ENCODE measurements at places on chromosomes 6 and 20.

DNA sequence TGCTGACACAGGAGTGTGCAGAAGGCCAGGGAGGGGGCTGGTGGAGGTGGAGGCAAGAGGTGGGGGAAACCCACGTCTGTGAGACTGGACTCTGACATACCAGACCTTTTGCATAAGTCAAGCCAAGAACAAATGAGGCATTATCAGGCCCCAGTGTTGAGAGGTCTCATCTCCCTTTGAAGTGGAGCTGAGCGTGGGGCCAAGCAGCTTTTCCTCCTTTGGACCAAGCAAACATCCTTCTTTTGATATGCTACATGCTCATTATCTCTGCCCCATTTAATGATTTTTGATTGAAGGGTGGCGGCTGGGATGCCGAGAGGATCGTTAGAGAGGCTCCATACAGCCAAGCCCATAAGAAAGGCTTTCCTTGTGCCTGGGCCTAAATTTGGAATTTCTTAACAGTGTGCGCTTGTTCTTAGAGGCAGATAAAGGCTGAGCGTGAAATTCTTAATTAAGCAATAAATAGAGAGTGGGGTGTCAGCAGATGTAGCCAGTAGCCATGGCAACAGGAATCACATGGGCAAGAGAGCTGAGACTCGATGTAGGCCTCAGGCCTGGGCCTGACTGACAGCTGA lies 244.5 kb downstream of the PKHD1 start:
- peak; percentile 25 for DNase-seq

DNA sequence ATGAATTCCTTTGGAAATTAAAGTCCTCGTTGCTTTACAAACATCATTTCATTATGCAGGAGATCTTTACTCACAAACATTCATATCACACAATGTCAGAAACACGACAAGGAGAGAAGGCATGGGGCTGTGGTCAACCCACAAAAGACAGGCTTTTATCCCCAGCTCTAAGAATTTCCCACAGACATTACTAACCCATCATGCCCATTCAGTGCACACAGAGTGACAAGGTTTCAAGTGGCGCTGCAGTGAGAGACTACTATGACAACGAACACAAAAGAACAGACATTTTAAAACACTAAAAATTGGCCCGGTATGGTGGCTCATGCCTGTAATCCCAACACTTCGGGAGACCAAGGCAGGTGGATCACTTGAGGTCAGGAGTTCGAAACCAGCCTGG lies 579.8 kb upstream of the AGPAT4 start:
- DNase-seq = no peak

- DNase-seq = peak; percentile 75
These were observed 5.9 kb downstream of the TMEM63B start for GRCh38 chr6:44133003-44133931.

- DNase-seq = no peak
These were observed 23.0 kb downstream of the C6orf89 start for GRCh38 chr6:36908747-36909146.

- DNase-seq = peak; percentile 52
These were observed 131.7 kb downstream of the PLCB4 start for GRCh38 chr20:9200620-9201019.
